ENCODE measurements at places on chromosomes 2 and 18. TPM values are rescaled to one million over a fixed set of nuclear protein-coding genes. Genes with fewer than 3 reads are reported as not detected.

GRCh38 chr2:6630209-6630608 lies 235.5 kb downstream of the CMPK2 start:
- DNase-seq: no peak

Gene NABP1
- total RNA-seq: 53.0 TPM

Gene MOGAT1
- not detected for total RNA-seq

- no peak for DNase-seq
Observed at GRCh38 chr2:197266477-197266876, 44.1 kb downstream of the ANKRD44 start.

Gene NTSR2
- total RNA-seq: not detected

DNA sequence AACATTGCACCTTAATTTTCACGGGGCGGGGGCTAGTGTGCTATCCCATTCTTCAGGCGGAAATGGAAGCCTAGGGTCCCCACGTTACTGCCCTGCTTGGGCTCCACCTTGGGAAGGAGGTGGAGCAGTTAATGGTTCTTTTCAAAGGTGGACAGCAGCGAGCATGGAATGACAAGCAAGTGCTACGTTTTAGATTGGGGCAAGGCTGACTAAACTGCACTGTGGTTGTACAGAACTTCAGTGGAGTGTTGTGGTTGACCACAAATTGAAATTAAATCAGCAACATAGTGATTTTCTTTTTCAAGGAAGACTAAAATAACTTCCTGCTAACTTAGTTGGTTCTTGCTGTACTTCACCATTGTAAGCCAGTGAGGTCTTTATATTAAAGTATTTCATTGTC lies 47.0 kb downstream of the CHRNA1 start:
- peak; percentile 53 for DNase-seq

DNA sequence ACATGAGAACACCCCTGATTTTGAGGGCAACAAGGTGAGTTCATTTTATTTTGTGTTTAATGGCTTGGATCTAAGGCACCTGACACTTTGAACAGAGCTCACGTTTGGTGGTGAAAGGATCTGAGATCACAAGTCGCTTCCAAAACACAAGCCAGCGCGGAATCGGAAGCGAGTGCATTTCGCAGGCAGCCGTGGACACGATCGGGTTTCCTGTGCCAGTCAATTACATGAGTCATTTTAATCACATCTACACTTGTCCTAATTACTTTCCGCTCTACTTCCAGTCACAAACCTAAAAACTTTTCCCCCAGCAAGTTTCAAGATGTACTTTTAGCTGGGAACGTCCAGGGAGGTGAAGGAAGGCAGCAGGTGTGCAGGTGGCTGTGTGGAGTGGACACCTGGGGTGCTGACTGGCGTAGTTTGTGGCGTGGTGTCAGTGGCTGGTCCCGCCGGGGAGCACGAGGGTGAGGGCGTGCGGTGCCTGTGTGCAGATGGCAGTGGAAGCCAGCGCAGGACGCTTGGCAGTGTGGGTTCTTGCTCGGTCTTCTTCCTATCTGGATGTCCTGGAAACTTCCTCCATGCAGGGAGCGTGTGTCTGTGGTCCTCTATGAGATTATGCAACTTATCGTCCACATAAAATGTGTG lies 75.6 kb downstream of the DCDC2C start:
- no peak for DNase-seq

DNA sequence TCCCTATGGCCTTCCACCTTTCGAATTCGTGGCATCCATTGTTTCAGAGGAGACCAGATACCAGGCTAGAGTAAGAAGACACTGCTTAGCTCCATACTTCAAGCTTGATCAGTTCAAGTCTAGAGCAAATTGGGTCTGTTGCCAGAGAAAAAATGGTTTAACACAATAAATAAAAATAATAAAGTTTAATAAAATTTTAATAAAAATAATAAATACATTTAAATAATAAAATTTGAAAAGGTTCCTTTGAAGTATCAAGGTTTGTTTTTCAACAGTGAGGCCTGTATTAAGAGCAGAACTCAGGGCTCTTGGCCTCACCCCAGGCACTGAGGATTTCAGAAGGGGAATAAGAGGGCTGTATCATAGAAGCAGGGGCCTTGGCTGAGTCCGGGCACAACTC lies 105.6 kb upstream of the REV1 start:
- no peak for DNase-seq

DNA sequence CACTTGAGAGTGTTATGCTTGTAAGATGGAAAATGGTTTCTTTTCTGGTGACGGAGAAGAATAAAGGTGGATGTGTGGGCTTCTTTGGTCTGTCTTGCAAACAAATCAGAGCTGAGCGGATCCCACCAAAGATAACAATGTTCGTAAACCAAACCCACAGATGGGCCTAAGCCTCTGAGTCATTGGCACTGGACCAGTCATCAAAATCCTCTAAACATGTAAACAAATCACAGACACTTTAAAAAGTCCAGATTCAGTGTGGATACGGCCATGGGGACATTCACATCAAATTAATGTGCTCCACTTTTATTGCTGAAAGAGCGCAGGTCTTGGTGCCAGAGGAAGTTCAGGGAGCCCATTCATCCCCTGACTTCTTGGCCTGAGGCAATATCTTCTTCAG lies 60.5 kb upstream of the TMEM200C start:
- no peak for DNase-seq

Gene PXDN
- total RNA-seq: 98.5 TPM

Gene ALLC
- not detected for total RNA-seq

Gene HNMT
- total RNA-seq: 22.6 TPM

Gene WIPF1
- 8.1 TPM for total RNA-seq

Gene PLB1
- total RNA-seq: 0.65 TPM

- no peak for DNase-seq
Observed at GRCh38 chr2:148507970-148508369, 136.6 kb upstream of the EPC2 start.

Gene ARHGAP15
- not detected for total RNA-seq

GRCh38 chr2:137138263-137138662 lies 372.9 kb downstream of the THSD7B start:
- DNase-seq: no peak

GRCh38 chr2:121485039-121485438 lies 45.6 kb upstream of the RNU4ATAC start:
- DNase-seq: no peak

Gene PTMA
- 1,279 TPM for total RNA-seq

DNA sequence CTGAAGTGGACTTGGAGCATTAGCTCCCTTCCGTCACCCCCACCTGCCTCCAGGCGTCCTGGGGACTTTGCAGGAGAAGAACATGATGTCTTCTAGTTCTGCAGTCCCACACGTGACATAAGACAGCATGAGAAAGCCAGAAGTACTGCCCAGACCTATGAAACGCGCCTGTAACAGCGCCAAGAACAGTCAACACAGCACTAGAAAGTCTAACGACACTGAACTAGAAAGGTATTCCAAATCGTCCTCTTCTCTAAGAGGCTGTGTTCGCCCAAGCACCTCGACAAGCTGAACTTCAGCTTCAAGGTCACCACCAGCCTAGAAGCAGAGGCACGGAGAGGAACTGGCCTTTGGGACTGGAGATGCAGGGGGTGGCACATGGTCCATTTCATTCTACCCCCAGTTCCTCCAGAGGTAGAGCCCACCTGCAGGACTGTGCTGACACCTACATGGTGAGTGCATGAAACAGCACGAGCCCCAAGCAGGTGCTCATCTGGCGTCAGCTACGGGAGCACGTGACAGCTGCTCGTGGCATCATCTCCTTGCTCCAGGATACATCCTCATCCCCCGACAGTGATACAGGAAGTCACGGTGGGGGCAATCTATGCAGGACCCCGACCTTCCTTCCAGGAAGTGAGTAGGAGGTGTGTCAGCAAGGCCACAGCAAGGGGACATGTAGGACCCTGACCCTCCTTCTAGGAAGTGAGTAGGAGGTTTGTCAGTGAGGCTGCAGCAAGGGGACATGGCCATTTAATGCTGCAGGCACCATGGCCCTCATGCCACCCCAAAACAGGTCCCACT lies 3.7 kb downstream of the HDAC4 start:
- no peak for DNase-seq

GRCh38 chr2:8148260-8149006 lies 533.4 kb upstream of the ID2 start:
- peak; percentile 80 for DNase-seq

DNA sequence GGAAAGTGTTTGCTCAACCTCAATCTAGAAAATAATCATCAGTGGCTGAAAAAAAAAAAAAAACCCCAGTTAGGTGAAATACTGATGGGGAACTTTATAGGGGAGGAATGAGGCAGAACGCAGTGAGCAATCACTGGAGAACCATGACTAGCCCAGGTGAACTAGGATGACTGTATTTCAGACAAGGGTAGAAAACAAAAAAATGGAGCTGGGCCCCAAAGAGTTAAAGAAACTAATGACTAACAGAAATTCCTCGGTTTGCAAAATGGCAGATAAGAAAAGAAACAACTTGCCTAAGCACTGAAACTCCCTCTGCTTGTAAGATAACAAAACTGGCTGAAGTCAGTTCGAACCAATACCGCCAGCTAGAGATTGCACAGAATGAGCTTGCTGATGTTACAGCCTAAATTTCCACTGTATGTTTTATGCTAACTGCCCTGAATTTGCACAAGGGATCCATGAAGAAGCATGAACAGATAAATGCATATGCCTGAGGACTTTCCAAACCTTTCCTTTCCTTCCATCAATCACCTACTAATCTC lies 245.9 kb downstream of the METTL4 start:
- peak; percentile 55 for DNase-seq

Gene SLC11A1
- total RNA-seq: not detected

DNA sequence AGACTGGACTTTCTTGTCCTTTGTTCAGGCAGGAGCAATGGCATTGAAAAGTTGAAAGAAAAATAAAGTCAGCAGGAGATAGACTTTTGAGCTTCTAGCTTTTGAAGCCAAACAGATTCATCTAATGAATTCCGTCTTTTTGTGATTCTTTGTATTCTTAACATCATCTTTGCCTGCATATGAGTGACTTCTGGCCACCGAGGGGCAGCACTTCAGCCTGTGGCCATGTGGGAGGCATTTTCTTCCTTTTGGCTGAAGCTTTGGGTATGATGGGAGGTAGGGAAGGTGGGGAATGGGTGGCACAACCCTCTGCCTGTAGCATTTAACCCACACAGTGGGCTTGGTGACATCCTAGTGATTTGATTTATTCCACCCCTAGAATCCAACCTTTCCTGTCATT lies 220.6 kb downstream of the SETBP1 start:
- DNase-seq: no peak

DNA sequence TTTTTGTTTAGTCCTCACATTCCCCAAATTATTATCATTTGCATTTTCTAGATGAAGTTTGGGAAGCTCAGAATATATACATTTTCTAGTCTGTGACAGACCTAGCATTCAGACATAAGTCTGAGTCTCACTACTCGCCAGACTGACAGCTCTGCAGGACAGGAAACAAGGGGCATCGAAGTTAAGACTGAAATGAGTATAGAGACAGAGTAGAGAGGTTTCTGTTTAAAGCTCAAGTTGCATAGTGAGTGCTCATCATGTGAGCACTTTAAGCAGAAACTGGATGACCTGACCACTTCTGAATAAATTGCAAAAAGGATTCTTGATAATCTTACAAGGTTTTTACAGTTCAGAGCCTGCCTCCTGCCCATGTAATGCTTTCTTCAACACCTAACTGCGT lies 1.1 kb downstream of the HADHB start:
- peak; percentile 8 for DNase-seq

Gene TMEM169
- total RNA-seq: 0.48 TPM

DNA sequence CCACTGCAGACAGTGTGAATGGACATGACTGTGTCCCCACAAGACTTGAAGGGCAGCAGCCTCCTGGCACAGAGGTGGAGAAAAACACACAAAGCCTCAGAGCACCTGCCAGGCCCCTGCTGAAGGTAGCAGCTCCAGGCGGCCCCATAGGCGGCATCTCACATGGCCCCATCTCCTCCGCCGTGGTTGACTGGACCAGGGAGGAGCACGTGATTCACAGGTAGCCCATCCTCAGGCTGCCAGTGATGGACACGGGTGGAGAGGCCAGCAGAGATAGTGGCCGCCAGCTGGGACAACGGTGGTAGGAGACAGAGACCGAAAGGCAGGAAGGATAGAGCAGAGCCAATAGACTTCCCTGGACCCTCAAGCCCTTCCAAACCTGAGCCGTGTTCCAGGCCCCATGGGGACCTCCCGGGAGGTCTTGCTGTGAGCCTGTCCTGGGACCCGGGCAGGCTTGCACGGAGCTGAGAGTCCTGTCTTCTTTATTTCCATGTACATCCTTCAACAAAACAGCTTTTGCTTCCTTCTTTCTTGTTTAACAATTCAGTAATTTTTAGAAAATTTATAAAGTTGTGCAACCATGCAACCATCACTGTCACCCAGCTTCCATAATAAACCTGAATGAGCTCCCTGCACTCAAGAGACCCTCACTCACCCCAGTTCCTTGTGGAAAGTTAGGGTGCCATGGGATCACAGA lies 26.9 kb downstream of the GPR55 start:
- DNase-seq: no peak

DNA sequence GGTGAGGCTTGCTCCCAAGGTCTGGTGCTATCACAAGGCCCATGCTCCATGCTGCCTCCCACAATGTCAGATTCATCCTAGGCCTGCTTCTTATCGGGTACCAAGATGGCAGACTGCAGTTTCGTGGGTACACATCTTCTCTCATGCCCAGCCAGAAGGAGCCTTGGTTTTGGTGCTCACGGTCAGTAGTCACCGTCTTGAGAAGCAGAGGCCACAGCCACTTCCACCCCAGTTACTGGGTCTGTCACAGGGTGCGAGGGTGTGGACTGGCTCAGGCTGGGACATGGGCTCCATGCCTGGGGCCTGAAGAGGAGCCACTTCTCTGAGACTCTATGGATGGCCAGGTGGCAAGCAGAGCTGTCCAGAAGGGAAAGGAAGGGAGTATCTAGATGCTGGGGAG lies 178.8 kb upstream of the HS6ST1 start:
- DNase-seq: no peak

Gene FABP1
- not detected for total RNA-seq

DNA sequence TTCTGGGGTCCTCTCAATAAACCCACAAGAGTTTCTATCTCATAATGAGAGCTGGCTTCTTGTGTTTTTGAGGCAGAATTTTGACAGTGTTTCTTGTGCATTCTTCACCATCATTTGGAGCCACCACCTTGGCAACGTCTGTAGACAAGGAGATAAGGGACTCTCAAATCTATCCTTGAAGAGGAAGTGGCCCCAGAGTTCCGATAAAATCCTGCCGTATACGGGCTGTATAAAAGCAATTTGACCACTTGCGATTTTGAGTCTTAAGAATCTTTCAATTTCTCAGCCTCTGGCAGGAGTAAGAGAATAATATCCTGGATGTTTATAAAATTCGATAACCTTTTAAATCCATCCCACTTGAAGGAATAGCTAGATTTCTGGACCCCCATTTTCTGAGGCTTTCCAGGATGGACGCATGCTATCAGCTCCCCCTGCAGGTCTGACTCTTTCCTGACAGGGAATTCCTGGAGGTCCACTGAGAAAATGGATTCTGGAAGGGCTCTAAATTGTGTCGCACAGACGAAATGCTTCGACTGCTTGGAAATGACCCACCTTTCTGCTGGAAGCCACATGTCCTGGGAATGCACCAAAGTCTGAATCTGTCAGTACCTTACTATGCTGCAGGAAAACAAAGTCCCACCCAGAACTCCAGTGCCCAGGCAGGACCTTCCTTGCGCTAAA lies 54.1 kb downstream of the E2F6 start:
- peak; percentile 46 for DNase-seq

Gene RIF1
- 48.6 TPM for total RNA-seq

Gene C2orf74
- total RNA-seq: 51.5 TPM

Gene PLEKHH2
- total RNA-seq: 0.98 TPM

- peak; percentile 17 for DNase-seq
Observed at GRCh38 chr18:183769-184168, 25.4 kb downstream of the USP14 start.

Gene MROH2A
- 0.48 TPM for total RNA-seq

Gene RAD51AP2
- total RNA-seq: 0.17 TPM
